Vagina (tissue), 2 donors: ENCODE measurements at places on chromosomes 2 and 18.

DNA sequence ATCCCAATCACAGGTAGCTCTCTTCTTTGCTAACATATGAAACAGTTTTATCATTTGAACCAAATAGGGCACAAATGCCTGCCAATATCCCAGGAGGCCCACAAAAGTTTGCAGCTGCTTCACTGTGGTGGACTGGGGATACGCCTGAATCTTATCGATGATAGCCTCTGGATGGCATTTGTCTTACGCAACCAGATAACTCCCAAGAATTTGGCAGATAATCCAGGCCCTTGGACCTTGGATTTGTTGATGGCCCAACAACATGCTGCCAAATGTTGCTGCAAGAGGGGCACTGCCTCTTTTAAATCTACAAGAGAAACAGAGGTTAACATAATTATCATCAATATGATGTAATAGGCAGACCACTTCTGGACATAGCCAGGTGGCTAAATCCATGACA lies 587.1 kb upstream of the LRRTM4 start:
- no peak for DNase-seq

- no peak for DNase-seq
These were observed 2.1 kb downstream of the FZD5 start for GRCh38 chr2:207767461-207768167.

GRCh38 chr2:28606986-28607441 lies 111.2 kb downstream of the PLB1 start:
- DNase-seq: no peak

DNA sequence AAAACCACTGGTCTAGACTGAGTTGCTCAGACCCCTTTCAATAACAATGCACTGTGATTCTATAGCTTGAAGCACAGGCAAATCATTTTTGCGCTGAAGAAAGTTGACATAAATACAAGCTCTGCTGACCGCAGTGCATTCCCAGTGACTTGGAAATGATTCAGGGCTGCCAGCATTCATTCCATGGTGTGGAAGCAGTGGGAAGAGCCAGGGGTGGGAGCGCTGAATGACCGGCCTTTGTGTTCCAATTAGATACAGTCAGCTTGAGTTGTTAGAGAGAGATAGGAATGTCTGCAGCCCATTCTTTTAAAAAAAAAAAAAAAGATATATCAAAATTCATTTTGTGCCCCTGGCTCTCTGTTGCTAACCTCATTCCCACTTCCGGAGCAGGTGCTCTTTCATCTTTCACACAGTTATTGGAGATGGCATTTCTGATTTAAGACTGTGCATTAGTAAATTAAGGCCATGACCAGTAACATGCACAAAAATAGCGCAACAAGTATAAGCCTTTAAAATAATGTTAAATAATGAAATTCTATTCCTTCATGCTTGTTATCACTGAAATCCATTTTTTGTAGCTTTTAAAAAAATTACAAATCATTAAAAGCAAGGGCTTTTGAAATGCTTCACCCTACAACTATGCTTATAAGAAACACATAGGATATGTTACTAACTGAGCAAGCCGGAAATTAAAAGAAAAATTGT lies 59.4 kb upstream of the CTLA4 start:
- DNase-seq: no peak

DNA sequence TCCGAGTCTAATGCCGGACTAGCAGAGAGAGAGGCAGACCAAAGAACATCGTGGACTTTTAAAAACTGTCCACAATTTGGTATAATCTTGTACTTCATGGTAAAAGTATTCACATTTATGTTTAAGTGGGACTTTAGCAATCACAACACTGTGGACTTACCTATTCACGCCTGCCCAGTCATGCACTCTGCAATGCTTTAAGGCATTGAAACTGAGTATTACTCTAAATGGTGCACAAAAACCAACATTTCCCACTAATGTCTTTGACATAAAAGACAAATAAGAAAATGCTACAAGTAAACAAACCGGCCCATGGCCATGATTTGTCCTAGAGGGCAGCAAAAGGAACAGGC lies 91.3 kb downstream of the ACVR1 start:
- DNase-seq: no peak

DNA sequence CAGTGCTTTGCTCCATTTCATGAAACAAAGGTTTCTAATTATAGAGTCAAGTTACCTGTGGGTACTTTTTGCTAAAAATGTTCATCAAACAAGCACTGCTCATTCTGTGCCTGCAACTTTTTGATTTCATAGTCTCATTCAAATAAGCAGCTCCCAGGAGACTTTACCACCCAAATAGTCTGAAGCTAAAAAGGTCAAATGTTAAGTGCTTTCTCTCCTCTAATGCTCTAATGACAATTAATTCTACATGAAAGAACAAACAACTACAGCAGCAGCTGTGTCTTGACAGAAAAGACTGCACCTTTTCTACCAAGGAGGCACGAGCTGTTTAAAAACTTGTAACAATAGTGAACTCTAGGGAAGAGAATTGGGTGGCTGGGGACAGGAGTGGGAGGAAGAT lies 65.3 kb downstream of the CCDC93 start:
- DNase-seq: no peak

DNA sequence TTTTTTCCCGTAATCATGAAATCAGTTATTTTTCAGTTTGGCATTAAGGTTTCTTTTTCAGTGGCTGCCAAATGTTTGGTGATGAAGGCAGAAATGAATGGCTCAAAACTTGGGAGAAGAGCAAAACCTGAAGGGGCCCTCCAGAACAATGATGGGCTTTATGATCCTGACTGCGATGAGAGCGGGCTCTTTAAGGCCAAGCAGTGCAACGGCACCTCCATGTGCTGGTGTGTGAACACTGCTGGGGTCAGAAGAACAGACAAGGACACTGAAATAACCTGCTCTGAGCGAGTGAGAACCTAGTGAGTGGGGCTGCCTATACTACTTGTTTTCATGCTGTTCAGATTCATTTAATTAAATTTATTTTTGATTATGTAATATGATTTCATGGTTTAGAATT lies 29.2 kb upstream of the MSH2 start:
- no peak for DNase-seq
